ENCODE measurements at places on chromosomes 5 and 9.

DNA sequence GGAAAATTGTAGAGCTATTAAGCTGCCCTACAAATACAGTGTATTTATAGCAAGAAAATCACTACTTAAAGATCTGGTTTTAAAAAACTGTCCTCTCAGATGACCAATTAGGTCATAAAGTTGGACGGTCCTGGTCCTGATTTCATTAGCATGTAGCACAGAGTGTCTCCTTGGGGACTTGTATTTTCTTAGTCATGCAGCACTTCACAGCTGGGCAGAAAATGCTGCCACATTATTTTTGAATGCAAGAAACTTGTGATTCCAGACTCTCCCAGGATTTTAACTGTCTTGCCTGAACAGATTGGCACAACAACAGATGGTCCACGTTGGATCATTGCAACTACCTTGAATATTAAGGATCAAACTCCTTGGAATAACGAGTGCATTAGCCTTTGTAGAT, 348.1 kb upstream of the SGCD start:
- DNase-seq = no peak

GRCh38 chr9:104914466-104914865, 13.5 kb downstream of the ABCA1 start:
- DNase-seq = no peak

DNA sequence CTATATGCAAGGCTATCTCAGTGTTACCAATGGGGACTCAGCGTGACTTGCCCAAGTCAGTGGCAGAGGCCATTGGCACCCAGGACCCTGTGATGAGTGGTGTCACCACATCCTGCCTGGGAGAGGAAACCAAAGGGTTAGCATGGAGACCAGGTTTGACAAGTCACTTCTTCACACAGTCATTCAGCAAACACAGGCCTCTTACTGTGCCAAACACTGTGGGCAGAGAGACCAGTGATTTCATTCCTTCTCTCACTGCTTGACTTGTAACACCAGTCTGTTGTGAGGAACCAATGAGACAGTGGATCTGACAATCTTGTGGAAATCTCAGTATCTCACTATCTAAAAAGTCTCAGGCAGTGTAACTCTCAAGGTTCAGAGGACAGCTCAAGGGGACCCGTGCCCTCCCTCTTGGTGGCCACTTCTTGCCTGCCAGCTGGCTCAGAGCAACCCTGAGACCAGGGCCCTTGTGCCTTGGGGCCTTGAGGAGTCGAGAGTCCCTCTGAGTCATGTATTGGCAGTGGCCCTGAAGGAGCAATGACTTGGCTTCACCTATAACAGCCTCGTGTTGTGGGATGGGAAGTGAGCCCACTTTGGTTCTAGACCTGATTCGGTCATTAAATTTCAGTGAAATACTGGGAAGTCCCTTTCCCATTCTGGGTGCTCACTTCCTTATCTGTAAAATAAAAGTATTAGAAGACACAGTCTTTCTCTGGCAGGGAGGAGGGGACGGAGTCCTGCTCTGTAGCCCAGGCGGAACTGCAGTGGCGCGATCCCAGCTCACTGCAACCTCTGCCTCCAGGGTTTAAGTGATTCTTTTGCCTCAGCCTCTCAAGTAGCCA, 1.6 kb downstream of the FABP6 start:
- DNase-seq = peak; percentile 56

- DNase-seq = peak; percentile 43
These were observed 5.6 kb downstream of the P4HA2 start for GRCh38 chr5:132221781-132222648.

GRCh38 chr5:168939887-168940544, 360.8 kb upstream of the PANK3 start:
- DNase-seq = no peak

- DNase-seq = no peak
These were observed 50.3 kb downstream of the SNCAIP start for GRCh38 chr5:122362361-122362760.

DNA sequence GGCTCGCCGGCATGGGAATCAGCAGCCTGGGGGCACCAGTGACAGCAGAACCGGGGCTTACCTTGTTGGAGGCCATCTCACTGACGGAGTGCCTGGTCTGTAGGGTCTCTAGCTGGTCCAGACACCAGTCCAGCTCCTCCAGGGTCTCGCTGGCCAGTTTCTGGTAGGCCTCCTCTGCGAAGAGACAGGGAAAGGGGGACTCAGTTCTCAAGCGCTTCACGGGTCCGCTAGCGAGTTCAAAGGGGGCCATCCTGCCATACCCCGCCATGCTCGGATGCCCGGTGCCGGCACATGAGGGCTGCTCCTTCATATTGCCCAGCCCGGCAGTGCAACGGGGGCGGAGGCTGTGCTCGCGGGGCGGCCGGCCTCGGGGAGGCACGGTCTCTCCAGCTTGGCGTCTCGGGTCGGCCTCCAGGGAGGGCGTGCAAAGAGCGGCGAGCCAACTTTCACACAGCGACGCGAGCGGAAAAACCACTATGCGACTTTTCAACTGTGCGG, 456.0 kb downstream of the RAB3C start:
- no peak for DNase-seq

- no peak for DNase-seq
These were observed 189.9 kb upstream of the SMC2 start for GRCh38 chr9:103904242-103904641.

- DNase-seq = no peak
These were observed 356.0 kb upstream of the PANK3 start for GRCh38 chr5:168935183-168935582.

- peak; percentile 55 for DNase-seq
These were observed 8.8 kb upstream of the N4BP3 start for GRCh38 chr5:178104492-178104891.

GRCh38 chr5:115686051-115686737, 60.4 kb upstream of the TMED7 start:
- peak; percentile 41 for DNase-seq

DNA sequence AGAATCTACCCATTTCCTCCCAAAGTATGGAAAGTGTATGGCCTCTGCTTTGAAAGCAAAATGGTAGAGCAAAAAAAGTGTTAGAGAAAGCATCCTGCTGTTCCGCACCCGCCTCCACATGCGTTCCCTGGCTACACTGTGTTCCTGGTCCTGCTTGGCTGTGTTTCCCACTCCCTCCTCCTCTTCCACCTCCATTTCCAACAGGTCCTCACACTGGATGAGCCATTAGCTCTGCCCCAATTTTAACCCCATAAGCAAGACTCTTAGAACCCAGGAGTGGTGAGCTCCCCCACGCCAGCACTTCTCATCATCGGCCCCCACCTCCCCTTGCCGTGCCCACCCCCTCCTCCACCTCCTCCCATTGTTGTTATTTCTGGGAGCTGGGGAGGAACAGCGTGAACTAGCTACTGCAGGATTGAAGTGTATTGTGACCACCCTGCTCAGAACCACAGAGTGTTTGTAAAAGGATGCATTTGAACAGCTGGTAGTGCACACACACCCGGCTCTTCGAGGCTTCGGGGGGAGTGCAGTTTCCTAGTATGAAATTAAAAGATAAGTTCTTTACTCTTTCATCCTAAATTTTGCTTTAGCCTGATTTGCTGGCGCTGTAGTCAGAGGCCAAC, 120.0 kb downstream of the PDZD2 start:
- DNase-seq = no peak

DNA sequence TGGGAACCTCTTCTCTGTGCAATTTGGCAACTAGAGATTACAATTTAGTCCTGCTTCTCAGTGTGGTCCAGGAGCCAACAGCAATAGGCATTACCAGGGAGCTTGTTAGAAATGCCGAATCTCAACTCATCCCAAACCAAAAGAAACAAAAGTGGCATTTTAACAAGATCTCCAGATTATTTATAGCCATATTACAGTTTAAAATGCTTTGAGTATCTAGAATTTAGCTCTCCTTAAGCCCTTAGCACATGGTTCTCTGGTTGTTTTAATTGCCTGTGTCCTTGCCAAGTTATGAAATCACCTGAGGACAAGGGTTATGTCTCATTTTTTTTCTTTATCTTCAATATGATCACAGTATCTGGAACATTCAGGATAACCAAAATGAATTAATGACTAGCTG, 51.6 kb upstream of the TAS2R1 start:
- no peak for DNase-seq

- no peak for DNase-seq
These were observed 46.2 kb upstream of the FBXW11 start for GRCh38 chr5:172052450-172053236.

- no peak for DNase-seq
These were observed 365.8 kb upstream of the DAP start for GRCh38 chr5:11126844-11127243.

- no peak for DNase-seq
These were observed 244.4 kb downstream of the FSTL4 start for GRCh38 chr5:133367984-133368383.

- no peak for DNase-seq
These were observed 26.3 kb downstream of the SLC28A3 start for GRCh38 chr9:84314306-84314705.

DNA sequence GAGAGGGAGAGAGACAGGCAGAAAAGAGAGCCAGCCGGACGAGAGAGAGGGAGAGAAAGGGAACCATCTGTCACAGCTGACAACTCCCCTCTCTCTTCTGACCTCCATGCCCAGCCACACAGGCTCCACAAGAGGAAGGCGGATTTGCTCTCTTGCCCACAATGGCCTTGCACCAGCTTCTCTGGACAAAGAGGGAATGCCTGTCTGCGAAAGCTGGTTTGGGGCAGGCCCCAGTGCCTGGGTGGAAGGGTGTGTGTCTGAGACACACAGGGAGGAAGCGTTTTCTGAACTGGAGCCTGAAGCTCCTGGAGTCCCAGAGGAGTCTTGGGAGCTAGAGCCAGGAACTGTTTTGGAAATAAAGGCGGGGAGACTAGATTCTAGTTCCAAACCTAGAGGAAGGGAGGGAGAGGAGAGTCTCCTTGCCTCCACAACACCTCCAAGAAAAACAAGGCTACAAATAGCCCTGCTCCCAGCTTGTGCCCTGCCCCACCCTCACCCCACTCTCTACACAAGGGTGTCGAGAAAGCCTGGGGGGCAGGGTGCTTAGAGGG, 12.5 kb downstream of the C1QTNF2 start:
- DNase-seq = no peak

DNA sequence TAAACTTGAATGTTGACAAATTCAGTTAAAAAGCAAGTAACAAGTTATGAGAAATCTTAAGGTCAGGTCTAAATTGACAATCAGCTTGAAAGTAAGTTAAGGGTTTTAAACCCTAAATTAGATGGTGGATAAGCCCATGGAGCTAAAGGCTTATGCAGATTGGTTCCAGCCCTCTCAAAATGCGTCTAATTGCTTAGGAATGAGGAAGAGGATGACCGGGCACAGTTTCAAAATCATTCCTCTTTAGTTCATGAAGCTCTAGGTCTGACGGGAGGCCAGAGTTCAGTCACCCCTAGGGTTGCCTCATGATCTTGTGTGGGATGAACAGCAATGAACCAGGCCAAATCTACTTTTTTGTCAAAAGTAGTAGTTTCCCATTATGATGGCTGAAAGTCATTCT, 75.4 kb downstream of the SLC38A9 start:
- no peak for DNase-seq

DNA sequence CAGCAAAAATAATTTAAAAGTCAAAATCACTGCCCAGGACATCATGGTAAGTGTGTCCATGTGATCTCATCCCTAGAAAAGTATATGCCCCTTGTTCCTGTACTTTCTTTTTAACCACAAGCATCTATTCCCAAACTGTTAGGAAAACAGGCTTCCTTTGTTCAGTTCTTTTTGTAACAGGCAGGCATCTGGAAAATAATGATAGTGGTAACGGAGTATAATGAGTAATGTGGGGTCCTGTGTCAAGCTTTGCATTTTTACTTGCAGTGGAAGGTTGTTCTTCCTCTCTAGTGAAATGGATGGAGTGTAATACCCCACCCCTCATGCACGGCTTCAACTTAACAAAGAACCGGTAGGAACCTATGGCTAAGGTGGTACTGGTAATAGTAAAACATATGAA, 532.1 kb downstream of the CTNND2 start:
- no peak for DNase-seq

DNA sequence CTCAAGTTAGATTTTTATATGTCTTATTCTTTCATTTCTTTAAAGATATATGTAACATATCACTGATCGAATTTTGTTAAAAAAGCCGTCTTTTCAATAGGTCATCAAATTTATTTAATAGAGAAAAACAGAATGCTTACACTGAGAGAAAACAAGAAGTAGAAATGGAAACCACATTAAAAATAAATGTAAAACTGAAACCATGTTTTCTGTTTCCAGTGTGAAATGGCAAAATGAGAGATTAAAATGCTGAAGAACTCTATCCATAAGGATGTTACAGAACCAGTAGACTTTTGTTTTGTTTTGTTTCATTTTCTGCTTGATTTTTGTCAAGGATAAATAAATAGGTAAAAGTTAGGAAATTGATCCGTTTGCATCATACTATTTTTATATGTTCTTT, 210.1 kb downstream of the PRDM9 start:
- no peak for DNase-seq

DNA sequence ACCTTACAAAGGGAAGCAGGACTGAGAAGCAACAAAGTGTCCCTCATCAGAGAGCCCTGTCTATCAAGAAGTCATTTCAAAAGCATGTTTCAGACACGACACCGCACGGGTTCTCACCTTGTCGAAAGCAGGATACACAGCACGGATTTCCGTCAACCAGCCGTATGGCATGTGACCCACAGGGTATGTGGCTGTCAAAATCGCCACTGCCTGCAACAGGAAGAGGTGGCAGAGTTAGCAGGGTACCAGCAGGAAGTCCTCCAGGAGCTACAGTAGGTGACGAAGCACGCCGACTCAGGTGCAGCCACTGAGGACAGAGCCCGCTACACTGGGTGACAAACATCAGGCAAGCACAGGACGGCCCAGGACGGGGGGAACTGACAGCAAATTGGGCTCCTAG, 81.2 kb downstream of the OTULIN start:
- no peak for DNase-seq

DNA sequence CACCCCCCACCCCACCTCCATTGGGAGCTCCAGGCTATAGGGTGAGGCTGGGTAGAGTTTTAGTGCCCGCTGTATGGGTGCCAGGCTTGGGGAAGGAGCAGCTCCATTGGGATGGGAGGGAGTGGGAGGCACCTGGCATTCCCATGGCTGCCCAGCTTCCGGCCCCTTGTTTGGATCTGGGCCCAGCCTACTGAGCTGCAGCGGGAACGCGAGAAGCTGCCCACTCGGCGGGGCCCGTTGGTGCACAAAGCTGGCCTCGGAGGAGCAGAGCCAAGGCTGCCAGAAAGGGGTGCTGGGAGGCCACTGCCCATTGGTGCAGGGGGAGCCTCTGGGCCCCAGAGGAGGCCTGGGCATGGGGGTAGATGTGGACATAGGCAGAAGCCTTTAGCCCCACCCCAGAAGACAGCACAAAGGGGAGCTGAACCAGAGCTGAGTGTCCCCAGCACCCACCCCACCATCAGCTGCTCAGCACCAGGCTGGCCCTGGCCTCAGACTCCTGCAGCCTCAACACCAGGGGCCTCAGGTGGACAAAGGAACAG, 4.4 kb downstream of the LCN9 start:
- no peak for DNase-seq

GRCh38 chr9:37939575-37940095, 35.7 kb upstream of the SLC25A51 start:
- DNase-seq = no peak

- no peak for DNase-seq
These were observed 214.2 kb downstream of the FSTL4 start for GRCh38 chr5:133397990-133398645.

Data from H4 (cell line).